Mesothelial cell of epicardium (in vitro differentiated cells): ENCODE measurements at places on chromosomes 2 and 18.

DNA sequence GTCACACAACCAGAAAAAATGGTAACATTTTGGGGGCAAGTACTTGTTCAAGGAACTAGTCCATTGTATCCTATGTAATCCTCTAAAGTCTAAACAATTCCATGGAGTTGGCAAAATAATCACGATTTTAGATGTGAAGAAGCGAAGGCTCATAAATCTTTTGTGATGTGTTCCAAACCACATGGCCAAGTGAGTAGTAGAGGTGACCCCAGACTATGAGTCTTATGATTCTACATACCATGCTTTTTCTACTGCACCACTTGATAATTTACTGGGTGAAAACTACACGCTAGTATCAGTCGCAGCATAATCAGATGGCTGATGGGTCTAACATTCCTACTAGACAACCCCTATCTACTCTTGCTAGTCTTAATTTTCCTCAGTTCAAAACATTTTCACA is 371.4 kb downstream of the OSR1 start:
- no peak for DNase-seq

DNA sequence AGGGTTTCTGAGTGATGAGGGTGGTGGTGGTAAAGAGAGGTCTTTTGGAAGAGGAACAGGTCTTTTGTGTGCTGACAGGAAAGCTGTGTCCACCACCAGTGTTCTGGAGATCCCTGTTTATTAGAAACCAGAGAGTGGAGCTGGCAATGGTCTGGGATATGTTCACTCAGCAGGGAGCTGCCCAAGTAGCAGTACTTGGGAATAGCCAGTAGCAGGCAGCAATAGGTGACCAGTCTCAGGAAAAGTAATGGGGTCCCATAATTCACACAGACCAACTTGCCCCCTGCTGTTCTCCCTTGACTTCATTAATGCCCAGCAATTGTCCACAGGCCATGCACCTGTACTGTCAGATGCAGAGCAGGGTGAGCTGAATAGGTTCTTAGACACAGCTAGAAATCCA is 1.8 kb downstream of the TSPYL6 start:
- no peak for DNase-seq

DNA sequence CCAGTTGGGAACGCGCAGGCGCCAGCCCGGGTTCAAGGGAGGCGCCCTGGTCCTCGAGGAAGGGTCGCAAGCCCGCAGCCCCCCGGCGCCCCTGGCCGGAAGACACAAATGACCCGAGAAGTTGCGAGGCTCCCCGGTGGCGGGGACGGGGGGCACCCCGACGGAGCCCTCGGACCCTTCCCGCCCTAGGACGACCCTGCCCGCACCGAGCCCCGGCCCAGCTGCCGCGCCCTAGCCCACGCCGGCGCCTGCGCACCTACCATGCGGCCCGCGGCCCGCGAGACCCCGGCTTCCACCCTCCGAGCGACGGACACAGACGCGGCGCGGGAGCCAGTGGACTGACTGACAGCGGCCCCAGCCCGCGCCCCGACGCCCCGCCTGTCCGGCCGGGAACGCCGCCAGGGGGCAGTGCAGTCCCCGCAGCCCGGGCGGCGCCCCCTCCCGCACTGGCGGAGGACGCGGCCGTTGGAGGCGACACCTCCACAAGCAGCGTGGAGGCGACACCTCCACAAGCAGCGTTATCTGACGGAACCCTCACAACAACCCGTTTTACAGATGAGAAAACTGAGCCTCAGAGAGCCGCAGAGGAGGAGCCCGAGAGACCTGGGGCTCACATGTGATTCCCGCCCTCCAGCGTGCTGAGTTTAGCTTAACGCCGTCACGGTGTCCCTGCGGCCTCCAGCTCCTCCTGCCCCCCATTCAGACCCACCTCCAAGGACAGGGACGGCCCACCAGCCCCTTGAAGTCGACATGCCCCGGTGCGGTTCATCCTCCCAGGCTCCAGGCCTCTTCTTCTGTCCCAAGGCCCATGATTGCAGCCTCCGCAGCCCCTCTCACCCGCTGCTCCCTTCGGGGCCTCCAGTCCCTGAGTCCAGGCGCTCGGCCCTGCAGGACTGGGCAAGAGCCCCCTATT is at the start of gene NMUR1:
TSS of gene NMUR1 (minus strand) at position 347 of the 913 bp plus-strand sequence. CDS start at position 263, 84 bp downstream.
- peak; percentile 64 for DNase-seq

DNA sequence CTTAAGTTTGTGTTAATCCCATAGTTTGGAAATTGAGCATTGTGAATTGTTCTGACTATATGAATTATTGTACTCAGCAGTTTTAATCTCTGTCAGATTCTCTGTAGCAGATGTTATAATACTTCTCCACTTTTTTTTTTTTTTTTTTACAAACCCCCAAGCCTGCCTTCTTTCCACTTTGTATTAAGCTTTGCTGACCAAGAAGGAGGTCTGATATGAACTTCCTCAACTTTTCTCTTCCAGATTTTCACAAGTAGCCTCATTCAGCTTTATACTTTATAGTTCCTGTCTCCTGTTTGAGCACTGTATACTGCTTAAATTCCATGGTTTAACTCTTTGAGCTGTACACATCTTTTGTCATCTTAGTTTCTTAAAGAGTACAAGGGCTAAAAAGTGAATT is 105.0 kb downstream of the HAUS1 start:
- no peak for DNase-seq

GRCh38 chr18:8194431-8194830 is 414.8 kb upstream of the RAB12 start:
- DNase-seq, result no peak

GRCh38 chr2:166140932-166141331 is 13.1 kb upstream of the SCN1A start:
- DNase-seq, result no peak

GRCh38 chr2:44807201-44808025 is 134.1 kb upstream of the SIX3 start:
- no peak for DNase-seq

DNA sequence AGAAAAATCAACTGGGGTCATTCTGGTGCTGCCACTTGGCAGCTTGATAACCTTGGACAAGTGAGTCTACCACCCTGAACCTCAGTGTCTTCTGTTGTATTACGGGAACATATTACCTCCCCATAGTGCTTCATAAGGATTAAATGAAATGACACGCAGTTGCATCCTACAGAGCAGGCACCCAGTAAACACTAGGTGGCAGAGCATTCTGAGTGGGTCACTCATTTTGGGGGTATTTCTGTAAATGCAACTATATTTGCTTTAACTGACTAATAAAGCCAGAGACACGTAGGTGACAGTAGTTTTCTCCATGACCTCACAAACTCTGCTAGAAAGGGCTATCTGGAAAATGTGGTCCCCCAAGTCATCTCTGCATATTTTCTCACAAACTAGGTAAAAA is 4.7 kb downstream of the CD226 start:
- no peak for DNase-seq

DNA sequence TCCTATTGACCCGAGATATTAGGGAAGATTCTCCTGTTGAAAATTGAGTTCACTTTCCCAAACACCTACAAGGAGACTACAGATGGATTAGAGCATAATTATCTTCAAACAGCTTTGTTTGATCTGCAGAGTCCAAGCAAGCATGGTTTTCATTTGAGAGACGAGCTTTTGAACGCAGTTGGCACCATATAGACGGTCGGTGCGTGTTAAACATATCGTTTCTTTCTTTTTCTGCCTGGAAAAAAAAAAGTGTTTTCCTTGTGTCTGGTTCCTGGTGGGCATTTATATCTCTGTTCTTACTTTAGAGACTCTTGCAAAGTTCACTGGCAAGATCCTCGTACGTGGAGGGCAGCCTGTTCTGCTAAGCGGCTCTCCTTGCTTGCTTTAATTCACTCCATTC is 248.9 kb downstream of the TMEM182 start:
- no peak for DNase-seq

GRCh38 chr2:216873573-216873972 is 13.7 kb upstream of the TNP1 start:
- DNase-seq, result no peak

GRCh38 chr2:26569216-26570082 is 71.7 kb downstream of the CIB4 start:
- no peak for DNase-seq
